AG09319 (cell line): ENCODE measurements at places on chromosomes 6 and 20.

DNA sequence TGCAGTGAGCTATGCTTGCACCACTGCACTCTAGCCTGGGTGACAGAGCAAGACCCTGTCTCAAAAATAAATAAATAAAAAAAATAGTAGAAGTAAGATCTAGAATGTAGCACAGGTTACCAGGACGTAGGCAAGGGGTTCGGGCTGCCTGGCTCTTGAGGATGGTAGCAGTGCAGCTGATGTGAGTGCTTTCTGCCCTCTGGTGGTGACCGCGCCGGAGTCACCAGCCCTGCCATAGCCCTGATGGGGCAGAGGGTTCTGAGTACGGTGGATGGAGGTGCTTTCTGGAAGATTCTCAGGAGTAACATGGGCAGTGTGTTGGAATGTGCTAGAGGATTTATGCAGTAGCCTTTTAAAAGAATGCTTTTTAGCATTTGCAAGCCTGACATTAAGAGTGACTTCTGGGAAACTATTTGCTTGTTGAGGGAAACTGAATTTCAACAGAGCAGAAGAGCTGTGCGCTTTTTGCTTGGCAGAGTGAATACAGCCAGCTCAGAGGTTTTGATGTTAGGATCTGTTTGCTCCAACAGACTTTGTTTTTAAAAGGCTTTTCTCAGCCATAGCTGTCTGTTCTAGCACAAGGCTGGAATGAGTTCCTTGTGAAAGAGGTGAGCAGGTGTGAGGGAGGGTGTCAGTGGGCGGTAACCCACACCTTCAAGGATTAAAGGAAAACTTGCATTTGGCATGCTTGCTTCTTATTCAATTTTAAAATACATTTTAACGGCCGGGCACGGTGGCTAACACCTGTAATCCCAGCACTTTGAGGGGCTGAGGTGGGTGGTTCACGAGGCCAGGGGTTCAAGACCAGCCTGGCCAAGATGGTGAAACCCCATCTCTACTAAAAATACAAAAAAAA lies 65.9 kb downstream of the PTPN1 start:
- no peak for DNase-seq

- no peak for DNase-seq
Measured at GRCh38 chr6:116446399-116446798, 14.8 kb upstream of the CALHM6 start.

- DNase-seq, result no peak
Measured at GRCh38 chr6:125310994-125311649, 9.4 kb upstream of the HDDC2 start.

DNA sequence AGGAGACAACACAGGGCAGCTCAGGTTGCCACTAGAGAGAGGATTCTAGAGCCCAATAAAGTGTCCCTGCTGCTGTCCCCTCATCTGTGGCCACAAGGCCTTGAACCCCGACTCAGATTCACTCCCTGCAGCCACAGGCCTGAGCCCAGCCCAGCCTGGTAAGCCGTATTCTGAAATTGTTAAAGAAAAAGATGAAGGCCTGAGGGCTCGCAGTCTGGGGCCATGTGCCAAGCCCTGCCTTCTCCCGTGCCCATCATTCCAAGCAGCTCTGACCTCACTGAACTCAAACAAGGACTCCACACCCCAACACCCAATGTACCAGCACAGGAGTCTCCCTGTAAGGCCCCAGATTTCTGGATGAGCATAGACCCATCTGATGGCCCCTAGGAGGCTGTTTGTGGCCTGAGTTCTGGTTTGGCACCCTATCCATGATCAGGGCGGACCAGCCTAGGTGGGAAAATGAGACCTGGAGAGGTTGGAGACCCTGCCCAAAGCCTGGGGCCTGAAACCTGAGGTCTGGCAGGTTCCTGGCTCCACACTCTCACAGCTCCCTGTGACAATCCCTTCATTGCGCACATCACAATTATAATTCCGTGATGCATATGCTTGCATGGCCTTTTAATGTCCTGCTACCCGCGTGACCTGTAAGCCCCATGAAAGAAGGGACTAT lies 62.0 kb upstream of the TOP1 start:
- no peak for DNase-seq

- no peak for DNase-seq
Measured at GRCh38 chr6:129329678-129330077, 380.3 kb downstream of the ARHGAP18 start.

- DNase-seq, result no peak
Measured at GRCh38 chr6:36526066-36526465, 21.2 kb downstream of the STK38 start.

GRCh38 chr6:108165714-108166663 lies at the start of gene NR2E1:
TSS of gene NR2E1 (plus strand) at chr6:108166022. CDS start at chr6:108166766, 744 bp downstream.
- DNase-seq, result no peak

DNA sequence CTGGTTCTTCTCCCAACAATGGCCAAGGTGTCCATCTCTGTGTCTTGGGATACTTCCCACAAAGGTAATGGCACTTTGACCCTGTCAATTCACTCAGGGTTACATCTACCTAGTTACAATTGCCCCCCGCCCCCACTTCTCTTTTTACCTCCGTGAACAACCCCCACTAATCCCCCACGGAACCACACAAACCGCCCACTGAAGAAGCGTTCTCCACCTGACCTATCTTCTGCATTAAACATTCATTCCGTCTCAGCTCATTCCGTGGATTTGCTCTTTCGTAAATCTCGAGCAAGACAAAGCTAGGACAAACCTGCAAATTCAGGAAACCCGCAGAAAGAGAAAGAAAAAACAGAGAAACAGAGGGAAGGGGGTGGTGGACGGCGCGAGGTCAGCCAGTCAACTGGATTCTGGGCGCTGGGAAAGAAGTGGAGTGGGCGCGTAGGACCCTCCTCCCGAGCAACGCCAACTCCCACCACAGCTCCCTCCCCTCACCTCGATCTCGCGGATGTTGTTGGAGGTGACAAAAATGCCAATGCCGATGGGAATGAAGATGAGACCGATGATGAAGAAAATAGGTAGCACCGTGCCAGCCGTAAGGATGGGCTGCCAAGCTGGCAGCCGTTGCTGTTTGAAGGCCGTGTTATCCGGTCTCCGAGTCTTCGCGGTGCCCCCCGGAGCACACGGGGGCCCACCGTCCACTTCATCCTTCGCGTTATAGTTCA lies 523 bp downstream of the TMEM30A start:
- DNase-seq, result no peak

DNA sequence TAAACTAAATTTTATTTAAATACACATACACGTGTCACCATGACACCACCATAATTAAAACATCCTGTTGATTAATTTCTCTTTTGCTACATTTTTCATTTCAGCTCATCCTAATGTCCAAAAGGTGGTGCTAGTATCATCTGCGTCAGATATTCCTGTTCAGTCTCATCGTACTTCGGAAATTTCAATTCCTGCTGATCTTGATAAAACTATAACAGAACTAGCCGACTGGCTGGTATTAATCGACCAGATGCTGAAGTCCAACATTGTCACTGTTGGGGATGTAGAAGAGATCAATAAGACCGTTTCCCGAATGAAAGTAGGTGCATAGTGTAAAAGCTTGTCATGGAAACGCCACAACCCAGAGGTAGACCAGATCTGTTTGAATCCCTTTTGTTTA lies 263.4 kb downstream of the UTRN start:
- DNase-seq, result no peak

- no peak for DNase-seq
Measured at GRCh38 chr6:157650261-157650640, 172.8 kb upstream of the SNX9 start.

GRCh38 chr6:170451762-170452651 lies 101.1 kb downstream of the PSMB1 start:
- DNase-seq, result no peak

GRCh38 chr6:9025796-9026394 lies 590.5 kb upstream of the SLC35B3 start:
- DNase-seq, result no peak

- no peak for DNase-seq
Measured at GRCh38 chr6:39156801-39157200, 41.8 kb upstream of the SAYSD1 start.

DNA sequence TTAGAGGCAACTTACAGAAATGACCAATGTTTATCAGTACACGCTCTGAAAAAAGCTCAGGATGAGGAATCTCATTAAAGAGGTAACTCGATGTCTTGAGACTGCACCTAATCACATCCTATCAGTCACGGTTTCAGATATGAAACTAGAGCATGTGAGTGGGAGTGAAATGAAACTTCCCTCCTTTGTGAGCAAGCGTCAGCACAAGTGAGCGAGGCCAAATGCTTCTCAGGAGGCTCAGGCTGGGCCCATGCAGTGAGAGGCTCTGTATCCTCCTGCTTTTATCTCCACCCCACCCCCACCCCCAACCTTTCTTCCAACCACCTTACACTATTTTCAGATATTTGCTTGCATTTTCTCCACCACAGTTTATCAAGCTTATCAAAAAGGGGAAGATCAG lies 140.8 kb upstream of the RIMS1 start:
- no peak for DNase-seq

GRCh38 chr6:10424040-10424439 lies 9.2 kb upstream of the TFAP2A start:
- DNase-seq, result no peak

DNA sequence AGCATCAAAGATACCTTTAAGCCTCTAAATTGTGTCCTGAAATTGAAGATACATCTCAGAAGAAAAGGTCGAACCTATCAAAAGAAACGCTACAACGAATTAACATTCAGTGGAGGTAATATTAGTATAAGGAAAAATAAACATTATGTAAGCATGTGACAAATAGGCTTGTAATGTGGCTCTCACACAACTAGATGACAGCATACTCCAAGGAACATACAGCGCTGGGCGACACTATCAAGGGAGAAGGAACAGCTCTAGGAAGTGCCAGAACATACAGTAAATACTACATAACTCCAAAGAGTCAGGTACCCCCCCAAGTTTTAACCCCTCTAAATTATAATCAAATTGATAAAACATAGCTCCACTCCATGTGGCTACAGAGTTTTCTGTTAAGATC lies 103.5 kb downstream of the LAMP5 start:
- no peak for DNase-seq

DNA sequence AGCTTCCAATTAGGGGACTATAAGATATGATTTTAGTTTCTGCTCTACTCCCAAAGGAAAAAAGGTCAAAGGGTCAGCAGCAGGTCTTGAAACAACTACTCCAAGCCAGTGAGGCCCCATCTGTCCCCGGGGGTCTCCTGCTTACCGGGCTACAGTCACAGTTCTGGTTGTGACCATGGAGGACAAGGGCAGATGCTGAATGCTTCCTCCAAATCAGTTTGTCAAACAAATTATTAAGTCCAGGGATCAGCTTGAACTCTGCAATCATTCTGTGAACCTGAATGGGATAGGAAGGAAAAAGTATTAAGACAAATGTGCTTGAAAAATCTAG lies 60.2 kb downstream of the MYH7B start:
- DNase-seq, result no peak

DNA sequence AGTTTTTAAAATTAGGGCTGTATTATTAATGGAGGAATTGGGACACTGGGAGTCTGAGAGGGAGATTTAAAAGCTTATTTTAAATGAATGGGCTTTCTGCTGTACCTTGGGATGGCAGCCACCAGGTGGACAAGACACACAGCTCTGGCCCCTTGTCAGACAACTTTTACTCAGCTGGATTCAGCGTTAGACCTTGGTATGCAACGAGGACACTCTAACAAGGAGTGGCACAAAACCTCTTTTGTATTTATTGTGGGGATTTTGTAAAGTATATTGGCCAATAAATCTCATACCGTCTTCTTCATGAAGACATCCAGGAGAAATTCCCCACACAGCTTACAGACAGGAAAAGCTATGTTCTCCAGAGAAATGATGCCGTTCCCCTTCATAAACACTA lies 105.7 kb downstream of the LCA5 start:
- no peak for DNase-seq

DNA sequence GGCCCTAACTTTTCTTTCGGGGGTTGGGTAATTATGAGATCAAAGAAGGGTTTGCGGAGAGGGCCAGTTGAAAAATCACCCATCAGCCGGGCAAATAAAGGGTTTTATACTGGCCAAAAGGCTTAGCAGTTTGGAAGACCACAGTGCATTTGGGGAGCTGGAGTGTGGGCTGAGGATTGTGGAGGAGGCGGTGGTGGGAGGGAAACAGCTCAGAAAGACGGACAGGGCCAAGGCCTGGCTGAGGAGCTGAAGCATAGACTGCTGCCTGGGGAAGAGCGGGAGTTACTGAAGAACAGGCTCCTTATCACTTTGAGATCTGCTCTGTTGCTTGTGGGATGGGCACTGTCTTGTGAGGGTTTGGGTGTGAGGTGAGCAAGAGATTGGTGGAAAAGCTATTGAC lies 144.2 kb downstream of the CARMIL1 start:
- no peak for DNase-seq

GRCh38 chr6:153117986-153118879 lies 12.8 kb downstream of the RGS17 start:
- DNase-seq, result no peak

DNA sequence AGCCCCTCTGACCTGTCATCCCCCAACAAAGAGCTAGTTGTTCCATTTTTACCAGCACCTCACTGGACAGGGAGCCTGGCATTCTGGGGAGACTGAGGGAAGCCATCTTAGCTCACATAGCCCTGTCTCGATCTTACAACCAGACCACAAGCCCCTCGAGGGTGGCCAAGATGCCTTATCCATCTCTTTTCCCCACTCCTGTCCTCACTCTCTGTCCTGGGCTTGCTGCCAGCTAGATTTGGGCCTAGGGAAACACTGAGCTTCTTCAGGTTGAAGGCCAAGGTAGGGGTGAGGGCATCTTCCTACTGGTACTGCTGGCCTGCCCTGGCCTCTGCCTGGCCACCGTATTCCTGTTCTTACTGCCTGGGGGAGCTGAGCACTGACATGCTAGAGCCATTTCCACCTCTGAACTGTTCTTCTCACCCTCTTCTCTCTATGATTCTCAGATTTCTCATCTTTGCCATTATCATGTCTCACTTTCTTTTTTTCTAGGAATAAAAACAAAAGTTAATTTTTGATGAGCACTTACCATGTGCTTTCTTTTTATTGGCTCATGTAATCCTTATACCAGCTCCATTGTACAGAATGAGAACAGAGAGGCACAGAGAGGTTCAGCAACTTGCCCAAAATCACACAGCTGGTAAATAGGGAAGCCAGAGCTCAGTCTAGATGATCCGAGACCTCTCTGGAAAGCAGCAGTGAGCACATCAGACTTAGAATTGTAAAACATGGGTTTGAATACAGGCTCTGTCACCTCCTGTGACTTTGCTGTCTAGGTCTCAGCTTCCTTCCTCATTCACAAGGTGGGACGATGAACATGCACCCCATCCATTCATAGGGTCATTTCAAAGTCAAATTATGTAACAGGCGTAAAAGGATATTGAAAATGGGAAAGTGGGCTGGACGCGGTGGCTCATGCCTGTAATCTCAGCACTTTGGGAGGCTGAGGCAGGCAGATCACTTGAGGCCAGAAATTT lies 28.7 kb downstream of the FGD2 start:
- no peak for DNase-seq

- no peak for DNase-seq
Measured at GRCh38 chr20:46636514-46636913, 14.7 kb downstream of the SLC13A3 start.
